SK-N-MC (cell line): ENCODE measurements at places on chromosomes 3 and 15.

- DNase-seq: peak; percentile 79
Observed at GRCh38 chr15:91942720-91943394, 89.3 kb downstream of the SLCO3A1 start.

GRCh38 chr3:15633766-15634598 is 32.4 kb downstream of the BTD start:
- DNase-seq: no peak

GRCh38 chr15:84727429-84727828 is 11.5 kb upstream of the SEC11A start:
- no peak for DNase-seq

- no peak for DNase-seq
Observed at GRCh38 chr3:107264888-107265287, 112.4 kb upstream of the CCDC54 start.

DNA sequence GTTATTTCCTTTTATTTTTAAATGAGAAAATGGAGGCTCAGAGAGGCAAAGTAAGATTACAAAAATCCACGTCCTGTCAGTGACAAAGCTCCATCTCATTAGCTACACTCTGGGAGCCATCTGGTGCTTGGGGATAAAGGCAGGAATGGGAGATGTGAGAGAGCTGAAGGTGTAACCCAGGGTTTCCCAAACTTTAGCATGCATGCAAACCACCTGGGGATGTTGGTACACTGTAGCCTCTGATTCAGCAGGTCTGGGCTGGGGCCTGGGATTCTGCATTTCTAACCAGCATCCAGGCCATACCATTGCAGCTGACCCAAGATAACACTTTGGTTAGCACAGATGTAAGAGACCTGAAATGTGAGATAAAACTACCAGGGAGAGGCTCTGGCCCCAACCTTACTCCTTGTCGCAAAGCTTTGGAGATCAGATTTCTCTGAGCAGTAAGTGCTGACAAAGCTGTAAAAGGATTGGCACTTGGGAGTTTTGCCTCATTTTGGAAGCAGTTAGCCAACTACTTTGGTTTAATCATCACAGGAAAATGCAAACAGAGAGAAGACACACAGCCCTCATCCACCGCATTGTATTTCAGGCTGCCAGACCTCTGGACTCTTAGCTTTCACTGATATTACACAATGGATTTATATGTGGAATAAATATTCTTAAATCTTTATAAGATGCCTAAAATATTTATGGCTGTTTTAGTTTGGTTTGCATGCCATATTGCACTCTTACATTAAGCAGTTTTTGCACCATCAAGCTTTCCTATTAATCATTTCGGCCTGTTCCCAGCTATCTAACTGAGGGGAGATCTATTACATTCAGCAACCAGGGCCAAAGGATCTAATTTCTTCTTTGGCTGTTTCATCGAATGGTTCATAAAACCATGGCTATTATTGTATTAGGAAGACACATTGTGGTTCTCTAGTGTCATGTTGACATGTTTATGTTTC is 263.0 kb downstream of the EBLN2 start:
- no peak for DNase-seq

GRCh38 chr3:149487598-149488197 is 13.2 kb downstream of the TM4SF4 start:
- DNase-seq: no peak

DNA sequence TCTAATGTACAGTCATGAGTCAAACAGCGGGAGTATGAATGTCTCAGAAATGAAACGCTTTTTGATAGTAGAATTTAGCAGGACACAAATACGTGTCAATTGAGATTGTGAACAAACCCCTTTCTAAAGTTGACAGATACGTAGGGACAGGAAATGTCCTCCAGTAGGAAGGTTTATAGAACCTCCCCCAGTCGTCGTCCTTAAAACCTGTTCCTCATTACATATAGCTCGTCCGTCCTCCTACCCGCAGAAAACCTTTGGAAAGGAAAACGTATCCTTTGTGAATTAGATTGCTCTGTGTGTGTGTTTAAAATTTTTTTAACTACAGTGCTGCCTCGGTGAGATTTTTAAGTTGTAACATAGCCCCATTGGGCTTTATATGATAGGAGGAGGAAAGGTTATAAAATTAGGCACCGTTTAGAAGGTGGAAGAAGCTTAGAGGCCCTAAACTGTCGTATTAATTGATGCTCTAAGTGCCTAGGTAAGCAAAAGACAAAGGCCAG is 4.1 kb downstream of the UBE2E1 start:
- no peak for DNase-seq

DNA sequence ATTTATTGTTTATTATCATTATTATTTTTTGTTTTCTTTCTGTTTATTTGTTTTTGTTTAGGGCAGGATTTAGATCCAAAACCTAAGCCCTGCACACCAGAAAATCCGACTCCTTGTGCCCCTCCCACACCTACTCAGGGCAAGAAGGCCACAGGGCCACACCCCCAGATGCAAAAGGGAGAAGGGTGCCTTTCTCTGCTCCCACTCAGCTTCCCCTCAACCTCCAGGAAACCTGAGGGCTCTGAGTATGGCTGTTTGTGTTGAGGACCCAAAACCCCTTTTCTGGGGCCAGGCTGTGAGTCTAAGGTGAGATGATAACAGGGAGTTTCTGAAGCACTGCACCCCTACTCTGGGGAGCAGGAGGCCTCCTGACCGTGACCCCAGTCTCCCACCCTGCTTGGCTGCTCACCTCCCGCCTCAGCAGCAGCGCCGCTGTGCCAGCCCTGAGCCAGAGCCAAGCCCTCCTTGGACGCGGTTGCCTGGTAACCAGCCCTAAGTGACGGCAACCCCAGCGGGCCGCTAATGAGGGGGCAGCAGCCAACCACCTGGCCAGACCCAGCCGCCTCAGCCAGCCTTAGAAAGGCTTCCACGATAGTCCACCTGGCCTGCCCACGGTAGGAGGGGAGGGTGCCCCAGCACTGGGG is 6.4 kb upstream of the C15orf39 start:
- no peak for DNase-seq

DNA sequence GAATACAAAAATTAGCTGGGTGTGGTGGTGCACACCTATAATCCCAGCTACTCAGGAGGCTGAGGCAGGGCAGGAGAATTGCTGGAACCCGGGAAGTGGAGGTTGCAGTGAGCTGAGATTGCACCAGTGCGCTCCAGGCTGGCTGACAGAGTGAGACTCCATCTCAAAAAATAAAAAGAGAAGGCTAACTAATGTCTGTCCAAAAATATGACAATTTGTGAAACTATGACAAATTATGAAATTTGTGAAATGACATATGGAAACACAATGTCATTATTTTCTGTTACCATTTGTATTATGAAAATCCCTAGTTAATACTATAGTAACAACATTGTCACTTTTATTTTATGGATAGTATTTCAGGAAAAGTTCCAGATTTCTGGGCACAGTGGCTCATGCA is 1306.3 kb upstream of the EPHA6 start:
- DNase-seq: no peak

DNA sequence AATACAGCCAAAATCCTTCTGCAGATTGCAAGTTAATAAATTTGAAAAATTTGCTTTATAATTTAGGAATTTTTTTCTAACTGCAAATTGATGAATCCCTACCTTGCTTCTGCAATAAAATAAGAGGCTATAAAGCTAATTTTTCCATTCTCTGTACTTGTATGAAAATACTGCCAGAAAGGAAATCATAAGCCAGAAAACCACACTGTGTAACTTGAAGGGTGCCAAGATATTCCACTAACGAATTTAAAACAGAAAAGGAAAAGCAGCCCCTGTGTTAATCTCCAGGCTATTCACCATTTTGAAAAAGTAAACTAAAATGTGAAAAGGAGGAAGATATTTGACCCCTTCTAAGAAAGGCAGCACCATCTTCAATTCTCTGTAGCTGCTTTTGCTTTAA is 557.9 kb upstream of the ZNF385D start:
- DNase-seq: no peak

GRCh38 chr3:156477323-156477722 is 77.6 kb downstream of the SSR3 start:
- DNase-seq: no peak

GRCh38 chr3:65975032-65975431 is 63.7 kb downstream of the MAGI1 start:
- no peak for DNase-seq

GRCh38 chr3:158771982-158772381 is 29.9 kb upstream of the MFSD1 start:
- DNase-seq: no peak

GRCh38 chr3:25831578-25831977 is 41.7 kb downstream of the OXSM start:
- no peak for DNase-seq

- no peak for DNase-seq
Observed at GRCh38 chr15:28164876-28165275, 65.8 kb upstream of the OCA2 start.

GRCh38 chr15:76327191-76328105 is 9.1 kb upstream of the ISL2 start:
- DNase-seq: no peak

DNA sequence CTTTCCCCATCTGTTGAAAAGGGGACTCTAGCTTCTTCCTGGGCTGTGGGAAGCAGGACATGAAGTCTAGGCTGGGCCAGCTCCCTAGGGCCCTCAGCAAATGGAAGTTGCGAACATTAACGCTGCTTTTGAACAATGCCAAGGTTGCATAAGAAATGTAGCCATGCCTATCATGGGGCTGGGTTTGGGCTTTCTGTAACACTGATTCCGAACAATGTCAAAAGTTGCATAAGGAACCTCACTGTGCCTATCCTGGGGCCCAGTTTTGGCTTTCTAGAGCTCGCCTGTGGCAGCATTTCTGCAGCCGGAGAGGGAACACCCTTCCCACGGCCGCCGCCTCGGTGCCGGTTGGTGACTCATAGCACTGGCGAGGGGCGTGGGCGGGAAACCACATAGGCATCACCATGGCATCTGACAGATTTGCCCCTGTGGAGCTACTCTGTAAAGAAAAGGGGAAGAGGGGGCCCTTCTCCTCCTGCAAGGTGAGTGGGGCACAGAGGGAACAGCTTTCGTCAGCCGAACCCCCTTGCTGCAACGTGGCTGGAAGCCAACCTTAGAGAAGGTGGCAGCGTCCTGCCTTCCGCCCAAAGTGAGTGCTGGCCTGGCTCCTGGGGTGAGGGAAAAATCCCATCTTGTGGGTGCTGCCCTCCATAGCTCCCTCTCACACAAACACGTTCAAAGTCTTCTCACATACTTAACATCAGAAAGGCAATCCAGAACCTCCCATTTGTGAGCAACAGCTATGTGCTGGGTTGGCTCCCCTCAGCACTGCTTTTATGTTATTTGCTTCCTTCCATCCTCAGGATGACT is 46.6 kb upstream of the ATP2B2 start:
- DNase-seq: no peak

DNA sequence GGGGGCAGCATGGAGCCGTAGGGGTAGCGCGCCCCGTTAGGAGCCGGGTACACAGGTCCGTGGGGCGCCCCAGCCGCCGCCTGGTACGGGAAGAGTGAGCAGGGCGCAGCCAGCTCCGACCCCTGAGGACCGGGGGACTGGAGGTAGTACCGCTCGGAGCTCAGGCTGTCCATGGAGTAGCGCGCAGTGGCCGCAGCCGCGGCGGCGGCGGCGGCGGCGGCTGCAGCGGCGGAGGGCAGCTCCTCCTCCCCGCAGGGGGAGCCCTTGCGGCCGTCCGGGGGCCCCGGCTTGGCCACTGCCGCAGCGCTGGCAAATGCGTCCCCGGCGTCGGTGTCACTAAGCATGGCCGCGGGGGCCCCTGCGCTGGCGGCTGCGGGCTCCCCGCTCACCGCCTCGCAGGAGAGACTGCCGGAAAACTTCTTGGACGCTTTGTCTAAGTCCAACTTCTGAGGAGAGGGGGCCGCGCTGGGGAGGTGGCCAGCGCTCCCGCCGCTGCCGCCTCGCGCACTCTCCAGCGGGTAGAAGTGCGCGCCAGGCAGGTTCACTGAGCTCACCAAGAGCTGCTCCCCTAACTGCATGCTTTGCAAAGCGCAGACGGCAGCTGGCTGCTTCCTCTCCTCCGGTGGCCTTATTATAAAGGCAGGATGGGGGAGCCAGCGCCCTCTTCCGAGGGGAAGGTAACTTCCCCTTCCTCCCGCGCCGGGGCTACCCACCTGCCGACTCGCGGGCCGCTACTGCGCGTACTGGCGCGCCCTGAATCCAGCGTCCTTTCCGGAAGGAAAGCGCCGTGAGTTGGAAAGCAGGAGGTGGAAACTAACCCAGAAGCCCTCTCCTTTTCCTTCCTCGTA is at the start of gene EOMES:
EOMES (minus strand) TSS at position 607 of the 848 bp plus-strand sequence; CDS start at position 578, 29 bp downstream.
- DNase-seq: no peak

GRCh38 chr15:85722374-85723152 is 72.2 kb downstream of the KLHL25 start:
- no peak for DNase-seq

- DNase-seq: no peak
Observed at GRCh38 chr3:95751509-95751908, 1062.9 kb upstream of the EPHA6 start.

DNA sequence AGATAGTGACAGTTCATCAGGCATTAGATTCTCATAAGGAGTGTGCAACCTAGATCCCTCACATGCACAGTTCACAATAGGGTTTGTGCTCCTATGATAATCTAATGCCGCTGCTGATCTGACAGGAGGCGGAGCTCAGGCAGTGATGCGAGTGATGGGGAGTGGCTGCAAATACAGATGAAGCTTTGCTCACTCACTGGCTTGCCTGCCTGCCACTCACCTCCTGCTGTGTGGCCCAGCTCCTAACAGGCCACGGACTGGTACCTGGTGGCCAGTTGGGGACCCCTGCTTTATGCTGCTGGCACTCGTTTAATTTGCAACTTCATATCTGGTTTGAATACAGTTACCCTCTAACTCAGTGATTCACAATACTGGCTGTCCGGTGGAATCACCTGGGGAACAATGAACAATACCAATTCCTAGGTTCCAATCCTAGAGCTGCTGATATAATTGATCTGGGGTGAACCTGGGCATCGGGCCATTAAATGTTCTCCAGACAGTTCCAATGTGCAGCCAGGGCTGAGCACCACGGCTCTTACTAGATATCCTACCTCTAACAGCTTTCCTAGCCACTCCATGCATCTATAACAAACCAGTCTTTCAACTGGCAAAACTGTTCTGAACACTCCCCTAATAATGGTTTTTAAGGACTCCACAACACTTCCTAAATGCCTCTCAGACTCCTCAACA is 131.4 kb downstream of the ATP1B3 start:
- DNase-seq: no peak

- no peak for DNase-seq
Observed at GRCh38 chr15:59259137-59259943, 52.7 kb downstream of the LDHAL6B start.

DNA sequence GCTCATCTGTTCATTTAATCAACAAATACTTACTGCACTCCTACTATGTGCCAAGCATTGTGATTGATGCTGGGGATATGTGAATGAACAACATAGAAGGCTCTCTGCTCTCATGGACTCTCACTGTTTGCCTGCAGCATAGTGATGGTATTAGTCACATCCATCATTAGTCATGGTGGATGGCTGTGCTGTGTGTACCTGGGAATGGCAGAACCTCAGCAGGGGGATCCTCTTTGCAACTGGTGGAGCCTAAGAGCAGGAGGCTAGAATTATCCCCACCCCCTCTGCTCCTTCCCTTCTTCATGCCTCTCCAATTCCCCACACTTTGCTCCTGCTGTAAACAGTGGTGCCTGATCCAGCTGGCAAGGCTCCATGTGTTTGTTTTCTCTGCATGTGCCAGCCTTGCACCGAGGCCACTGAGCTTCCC is 20.5 kb downstream of the BOC start:
- DNase-seq: no peak
